ENCODE measurements at places on chromosomes 12 and 14.

- peak; percentile 92 for DNase-seq
Measured at GRCh38 chr14:34872822-34873588, 2.2 kb downstream of the BAZ1A start.

DNA sequence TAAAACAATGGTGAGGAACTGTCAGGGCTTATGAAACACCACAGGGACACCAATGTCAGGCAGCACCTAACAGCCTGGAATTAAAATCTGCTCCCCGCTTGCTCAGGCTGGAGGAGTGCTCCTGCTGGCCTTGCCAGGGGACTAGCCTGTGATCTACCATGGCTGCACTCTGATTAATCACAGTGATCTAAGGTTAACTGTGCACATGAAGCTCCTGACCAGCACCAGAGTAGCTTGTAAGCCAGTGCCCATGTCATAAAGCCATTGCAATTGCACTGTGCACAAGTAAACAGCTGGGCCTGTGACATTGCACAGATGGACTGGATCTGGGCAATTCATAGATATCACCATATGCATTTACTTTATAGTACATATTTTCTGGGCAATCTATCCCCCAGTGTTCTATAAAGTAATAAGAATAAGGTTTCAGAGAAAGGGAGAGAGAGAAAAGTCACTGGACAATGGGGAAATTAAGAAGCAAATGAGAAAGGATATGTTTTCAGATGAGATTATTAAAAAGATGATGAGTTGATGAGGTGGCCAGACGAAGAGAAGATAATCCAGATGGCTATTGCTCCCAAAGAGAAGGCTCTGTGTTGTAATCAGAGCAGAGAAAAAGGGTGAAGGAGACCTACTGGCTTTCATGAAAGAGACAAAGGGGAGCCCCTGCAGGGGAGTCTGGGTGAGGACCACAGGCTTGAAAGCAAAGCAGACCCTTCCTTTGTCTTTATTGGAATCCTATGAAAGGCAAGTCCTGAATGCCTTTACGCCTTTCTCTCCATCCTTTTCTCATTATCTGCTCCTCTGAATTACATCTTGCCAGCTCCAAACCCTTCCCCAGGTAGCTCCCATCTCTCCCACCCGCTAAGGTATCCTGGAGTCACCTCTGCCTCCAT lies 145.8 kb downstream of the SLC38A6 start:
- DNase-seq, result no peak

DNA sequence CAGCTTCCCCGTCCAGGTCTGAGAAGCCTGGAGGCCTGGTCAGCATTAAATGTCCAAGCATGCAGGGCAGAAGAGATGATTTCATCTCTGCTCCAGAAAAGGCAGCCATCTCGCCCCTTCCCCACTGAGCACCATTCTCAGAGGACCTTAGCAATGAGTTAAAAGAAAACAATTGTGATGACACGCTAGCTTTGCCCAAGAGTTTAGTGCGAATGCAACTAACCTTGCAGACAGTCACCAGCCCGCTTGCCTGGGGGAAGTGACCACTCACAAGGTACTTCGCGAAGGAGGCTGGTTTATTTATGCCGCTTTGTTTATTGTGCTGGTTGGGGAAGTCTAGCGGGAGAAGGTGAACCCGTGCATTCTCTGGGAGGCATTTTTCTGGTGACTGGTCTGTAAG lies 170.7 kb downstream of the RBM19 start:
- DNase-seq, result no peak

DNA sequence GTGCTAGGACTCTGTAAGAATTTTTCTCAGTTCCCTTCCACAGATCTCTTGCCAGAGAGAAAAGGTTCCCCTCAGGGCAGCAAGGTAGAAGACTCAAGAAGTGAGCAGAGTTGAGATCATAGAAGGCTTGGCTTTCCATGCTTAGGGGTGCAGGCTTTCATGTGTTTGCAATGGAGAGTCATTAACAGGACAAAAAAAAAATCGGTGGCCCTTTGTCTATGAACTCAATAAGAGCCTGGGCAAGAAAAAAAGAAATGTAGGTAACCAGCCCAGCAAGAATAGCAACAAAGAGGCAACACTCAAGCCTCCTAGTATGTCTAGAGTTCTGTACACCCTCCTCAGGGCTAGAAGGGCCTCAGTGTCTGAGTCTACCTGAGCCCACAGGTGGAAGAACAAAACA lies 23.4 kb upstream of the LRP6 start:
- DNase-seq, result no peak

GRCh38 chr12:5377997-5378592 lies 53.8 kb upstream of the NTF3 start:
- no peak for DNase-seq

GRCh38 chr14:40629144-40629543 lies 977.5 kb upstream of the LRFN5 start:
- no peak for DNase-seq

DNA sequence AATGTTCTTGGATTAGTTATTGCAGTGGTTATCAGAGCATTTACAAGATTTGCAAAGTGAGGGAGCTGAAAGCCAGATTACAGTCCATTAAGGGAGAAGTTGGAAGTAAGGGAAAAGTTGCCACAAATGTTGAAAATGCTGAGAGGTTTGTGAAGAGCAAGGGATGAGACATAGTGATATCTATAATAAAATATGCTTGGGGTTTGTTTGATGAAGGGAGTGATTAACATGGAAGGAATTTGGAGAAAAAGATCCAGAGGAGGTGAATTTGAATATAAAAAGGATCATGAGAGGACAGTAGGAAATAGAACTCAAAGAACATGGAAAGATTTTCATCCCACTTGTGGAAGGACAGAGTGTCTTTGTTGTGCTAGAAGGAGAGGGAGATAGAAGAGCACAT lies 19.3 kb upstream of the CCER1 start:
- no peak for DNase-seq

- no peak for DNase-seq
Measured at GRCh38 chr14:61670576-61670975, 24.7 kb upstream of the HIF1A start.

DNA sequence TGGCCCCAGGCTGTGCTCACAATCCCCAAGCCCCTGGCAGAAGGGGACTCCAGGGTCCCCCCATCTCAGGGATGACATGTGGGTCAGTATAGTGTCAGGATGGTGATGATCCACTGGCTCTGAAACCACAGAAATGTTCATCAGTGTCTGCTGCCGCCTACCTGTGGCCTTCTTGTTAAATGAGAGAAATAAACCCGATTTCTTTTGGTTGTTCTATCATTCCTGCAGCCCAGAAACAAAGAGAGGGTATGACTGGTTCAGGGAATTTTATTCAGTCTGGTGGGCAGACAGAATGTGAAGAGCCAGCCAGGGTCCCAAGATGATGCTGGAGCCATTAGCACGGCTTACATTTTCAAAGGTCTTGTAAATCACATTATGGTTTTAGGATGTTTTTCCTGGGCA lies 86.6 kb downstream of the CRADD start:
- no peak for DNase-seq

DNA sequence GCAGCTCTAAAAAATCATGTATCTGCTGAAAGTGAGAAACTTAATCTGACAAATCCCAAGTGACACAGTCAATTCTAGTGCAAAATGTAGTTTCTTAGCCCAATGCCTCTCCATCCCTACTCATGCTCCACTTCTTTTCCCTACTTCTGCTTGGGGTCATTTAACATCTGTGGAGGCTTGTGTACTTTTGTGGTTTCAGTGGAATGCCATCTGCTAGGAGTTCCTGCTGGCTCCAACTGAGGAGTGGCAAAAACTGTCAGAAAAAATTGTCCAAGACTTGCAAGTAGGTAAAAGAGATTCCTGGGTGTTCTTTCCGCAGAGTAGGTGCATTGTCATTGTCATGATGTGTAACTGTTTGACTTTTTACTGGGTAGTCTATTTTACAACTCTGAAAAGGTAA lies 12.5 kb upstream of the AVPR1A start:
- DNase-seq, result no peak

- no peak for DNase-seq
Measured at GRCh38 chr12:20047901-20048300, 320.4 kb upstream of the PDE3A start.

DNA sequence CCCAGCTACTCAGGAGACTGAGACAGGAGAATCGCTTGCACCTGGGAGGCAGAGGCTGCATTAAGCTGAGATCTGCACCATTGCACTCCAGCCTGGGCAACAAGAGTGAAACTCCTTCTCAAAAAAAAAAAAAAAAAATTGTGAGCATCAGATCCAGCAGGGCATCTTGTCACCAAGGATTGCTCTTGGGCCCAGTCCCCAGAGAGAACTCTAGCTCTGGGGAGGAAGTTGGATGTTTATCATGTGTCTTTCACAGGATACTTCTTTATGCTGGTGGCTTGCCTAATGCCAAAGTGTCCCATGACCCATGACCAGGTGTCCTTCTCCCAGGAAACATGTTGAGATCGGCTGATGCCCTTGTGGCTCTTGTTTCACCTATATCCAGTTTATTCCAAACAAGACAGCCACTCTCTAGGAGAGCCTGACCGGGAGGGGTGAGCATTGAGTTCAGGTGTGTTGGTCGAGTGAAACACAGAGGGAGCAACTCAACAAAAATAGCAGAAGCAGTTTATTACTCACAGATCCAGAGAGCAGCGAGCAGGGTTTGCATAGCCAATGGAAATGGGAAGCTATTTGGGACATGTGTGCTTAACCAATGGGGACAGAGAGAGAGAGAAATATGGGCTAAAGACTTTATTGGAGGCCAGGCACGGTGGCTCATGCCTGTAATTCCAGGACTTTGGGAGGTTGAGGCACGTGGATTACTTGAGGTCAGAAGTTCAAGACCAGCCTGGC lies 6.6 kb upstream of the TCHP start:
- no peak for DNase-seq

DNA sequence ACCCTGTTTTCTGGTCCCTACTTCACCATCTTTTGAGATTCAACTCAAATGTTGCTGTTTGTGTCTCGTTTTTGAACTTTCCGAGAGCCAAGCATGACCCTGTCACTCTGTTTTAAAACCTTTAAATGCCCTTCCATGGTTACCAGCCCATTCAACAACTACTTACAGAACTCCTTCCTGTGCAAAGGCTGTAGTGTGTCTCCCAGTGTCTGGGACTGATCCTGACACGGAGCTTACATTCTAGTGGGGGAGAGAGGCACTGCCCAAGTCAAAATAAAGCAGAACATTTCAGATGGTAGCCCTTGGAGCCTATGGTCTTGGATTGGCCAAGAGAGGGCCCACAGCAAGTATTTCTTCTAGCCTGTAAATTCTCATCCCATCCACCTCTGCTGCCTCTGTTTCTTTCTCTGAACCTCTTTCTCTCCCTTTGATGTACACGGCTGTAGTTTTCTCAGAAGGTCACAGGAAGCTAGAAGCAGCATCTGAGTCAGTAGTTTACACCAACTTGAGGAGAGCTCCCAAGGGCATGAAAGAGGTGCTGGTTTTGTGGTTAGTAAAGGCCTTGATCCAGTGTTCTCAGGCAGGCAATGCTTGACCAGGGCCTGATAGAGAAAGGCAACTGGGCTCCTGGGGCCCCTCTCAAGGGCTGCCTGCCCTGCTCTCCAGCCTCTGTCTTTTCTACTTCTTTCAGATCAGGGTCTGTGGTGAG lies 42.3 kb upstream of the SLC24A4 start:
- DNase-seq, result no peak

DNA sequence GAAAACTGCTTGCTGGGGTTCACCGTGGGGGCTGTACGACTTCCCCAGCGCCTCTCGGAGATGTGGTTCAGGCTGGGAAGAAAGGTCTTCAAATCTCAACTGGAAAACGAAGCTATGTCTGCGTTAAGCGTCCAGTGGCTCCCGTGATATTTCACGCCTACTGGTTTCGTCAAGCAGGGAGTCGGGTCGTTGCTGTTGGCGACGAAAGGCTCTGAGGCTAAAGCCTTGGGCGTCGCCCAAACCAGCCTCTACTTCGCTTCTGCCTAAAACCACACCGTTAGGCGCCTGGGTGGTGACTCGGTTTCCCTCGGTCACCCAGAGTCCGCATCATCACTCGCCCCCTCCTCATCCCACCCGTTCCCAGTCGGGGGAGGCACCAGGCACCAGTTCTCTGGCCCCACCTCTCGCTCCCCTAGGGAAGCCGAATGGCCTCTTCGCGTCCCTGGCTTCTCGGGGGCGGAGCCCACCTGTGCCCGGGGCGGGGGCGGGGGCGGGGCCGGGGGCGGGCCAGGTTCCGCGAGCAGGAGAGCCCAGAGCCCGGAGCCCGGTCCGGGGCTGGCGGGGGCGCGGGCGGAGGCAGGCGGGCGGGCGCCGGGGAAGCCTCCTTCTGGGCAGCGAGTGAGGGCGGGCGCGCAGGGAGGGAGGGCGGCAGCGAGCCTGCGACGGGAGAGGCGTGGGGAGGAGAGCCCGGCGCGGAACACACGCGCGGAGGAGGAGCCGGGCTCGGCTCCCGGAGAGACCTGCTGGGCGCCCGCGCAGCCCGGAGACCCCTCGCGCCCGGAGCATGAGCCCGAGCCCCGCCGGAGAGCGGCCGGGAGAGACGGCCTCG lies at the start of gene B4GALNT3:
TSS of gene B4GALNT3 (plus strand) at position 510 of the 829 bp plus-strand sequence. CDS start 438 bp downstream, outside the sequence.
- peak; percentile 90 for DNase-seq

GRCh38 chr14:105165134-105165704 lies 3.4 kb downstream of the JAG2 start:
- peak; percentile 88 for DNase-seq

- DNase-seq, result no peak
Measured at GRCh38 chr12:10716704-10717315, 6.3 kb downstream of the YBX3 start.

- DNase-seq, result no peak
Measured at GRCh38 chr14:64200170-64200569, 94.0 kb downstream of the ESR2 start.

DNA sequence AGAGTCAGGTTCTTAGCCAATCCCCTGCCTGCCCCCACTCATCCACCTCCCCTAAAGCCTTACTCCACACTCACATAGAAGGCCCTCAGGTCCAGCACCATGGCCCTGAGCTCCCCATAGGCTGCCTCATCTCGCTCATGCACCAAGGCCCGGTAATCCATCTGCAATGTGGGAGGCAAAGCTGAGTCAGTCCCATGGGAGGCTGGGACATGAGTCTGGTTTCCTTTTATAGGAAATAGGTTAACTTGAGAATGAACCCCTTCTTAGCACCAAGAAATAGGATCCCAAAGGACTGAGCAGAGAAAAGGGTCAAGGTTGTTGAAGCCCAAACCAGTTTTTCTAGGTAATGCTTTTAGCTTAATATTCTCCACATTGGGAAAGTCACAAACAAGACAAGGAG lies 2.1 kb upstream of the EMC9 start:
- DNase-seq, result no peak

GRCh38 chr12:30696103-30696408 lies 387 bp upstream of the IPO8 start:
- DNase-seq, result no peak

DNA sequence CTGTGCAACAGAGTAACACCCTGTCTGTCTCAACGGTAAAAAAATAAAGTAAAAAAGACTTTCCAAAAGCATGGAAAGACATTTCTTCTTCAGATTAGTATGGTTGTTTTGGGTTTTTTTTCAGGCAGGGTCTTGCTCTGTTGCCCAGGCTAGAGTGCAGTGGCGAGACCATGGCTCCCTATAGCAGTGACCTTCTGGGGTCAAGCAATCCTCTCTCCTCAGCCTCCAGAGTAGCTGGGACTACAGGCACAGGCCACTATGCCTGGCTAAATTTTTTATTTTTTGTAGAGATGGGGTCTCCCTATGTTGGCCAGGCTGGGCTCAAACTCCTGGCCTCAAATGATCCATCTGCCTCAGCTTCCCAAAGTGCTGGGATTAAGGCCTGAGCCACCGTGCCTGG lies 72.8 kb downstream of the KDM2B start:
- DNase-seq, result no peak

Data from NCI-H2171 (cell line).